Activated CD4-positive, CD25-positive, alpha-beta regulatory T cell treated with anti-CD3 and anti-CD28 coated beads, Interleukin-2, amount 50 U/mL, for 24 hours (primary cell): ENCODE measurements at places on chromosomes 3 and 15.

DNA sequence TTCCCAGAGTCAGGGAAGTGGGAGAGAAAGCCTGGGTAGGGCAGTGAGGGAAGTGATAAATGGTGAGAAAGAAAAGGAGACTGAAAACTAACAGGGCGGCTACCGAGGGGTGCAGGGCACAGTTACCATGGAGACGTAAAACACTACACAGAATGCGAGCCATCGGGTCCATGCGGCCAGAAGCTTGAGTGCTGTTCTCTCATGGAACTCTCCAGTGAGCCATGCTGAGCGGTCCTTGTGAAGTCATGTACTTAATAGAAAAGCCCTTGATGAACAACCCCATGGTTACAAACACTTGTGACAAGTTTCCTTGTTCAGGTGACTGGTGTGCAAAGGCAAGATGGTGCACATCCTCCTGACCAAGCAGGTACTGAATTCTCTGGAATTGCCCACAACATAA, 3.7 kb upstream of the PLA2G4F start:
- no peak for ATAC-seq

DNA sequence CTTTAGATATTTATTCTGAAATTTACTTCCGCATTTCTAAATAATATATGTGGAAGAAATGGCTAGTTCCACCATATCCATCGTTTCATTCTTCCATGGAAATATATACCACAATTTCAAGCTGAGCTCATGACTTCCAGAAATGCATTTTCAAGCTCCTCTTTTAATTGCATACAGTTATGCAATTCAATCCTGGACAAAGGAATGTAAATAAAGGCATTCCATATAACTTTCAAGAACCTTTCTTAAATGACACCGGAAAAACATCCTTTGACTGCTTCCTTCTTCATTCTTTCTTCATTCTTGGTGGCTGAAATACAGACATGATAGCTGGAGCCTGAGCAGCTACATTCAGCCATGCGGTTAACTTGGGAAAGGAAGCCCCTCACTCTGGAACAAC, 185.2 kb upstream of the GADL1 start:
- no peak for ATAC-seq

GRCh38 chr15:48330105-48330785, 984 bp upstream of the DUT start:
- no peak for ATAC-seq

- ATAC-seq = no peak
Observed at GRCh38 chr3:17182166-17182565, 297.4 kb downstream of the PLCL2 start.

DNA sequence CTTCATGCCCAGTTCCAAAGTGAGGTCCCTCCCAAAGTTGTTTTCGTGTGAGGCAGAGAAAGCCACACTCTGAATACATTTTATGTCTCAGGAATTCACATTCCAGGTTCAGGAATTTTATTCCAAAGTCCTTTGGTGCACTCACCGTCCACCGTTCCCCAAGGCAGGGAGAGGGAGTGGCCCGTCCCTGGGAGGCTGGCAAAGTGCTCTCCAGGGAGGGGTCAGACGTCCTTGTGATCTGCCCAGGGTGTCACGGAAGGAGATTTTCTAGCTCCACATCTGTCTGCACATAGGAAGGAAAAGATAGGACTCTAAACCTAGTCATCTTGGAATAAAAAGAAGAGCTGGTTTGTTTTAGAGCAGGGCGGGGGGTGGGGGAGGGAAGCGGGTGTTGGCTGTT, 47.9 kb downstream of the KLF13 start:
- no peak for ATAC-seq

DNA sequence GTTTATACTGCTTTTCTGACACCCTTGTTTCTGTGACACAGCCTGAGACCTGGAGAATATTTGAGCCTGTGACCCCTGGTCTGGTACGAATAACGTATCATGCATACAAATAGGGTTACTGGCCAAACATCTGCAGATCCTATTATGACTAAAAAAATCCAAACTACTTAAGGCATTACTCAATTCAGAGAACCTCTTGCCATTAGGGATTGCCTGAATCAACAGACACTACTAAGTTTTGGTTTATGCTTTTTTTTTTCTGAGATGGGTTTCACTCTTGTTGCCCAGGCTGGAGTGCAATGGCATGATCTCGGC, 35.4 kb downstream of the OSBPL10 start:
- ATAC-seq = no peak

DNA sequence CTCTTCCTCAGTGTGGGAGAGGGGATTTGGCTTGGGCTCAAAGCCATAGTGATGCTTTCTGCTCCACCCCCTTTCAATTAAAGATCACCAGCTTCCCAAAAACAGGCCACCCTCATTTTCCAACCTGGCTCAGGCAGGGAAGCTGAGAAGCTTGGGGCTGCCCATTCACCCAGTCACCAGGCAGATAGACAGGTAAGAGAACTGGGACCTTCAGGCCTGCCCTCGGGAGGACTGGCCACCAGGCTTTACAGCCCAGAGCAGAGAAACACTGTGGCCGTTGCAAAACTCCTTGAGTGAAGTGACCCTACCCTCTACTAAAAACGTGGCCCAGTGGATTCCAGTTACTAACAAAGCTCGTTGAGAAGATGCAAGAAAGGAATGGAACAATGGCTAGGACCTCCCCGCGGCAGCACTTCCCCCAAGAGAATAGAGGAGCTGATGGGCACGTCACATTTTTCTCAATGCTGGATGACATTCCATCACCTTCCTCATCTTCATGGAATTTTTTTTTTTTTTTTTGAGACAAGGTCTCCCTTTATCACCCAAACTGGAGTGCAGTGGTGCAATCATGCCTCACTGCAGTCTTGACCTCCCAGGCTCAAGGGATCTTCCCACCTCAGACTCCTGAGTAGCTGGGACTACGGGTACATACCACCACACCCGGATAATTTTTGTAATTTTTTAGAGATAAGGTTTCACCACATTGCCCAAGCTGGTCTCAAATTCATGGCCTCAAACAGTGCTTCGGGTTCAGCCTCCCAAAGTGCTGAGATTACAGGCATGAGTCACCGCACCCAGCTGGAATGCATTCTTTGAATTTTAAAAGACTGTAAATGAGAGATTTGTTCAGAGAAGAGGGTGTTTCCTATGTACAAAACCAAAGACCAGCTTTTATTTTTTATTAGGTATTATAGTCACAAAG, 37.9 kb downstream of the LIPC start:
- ATAC-seq = no peak

- no peak for ATAC-seq
Observed at GRCh38 chr3:102237838-102238237, 197.0 kb upstream of the ZPLD1 start.

- no peak for ATAC-seq
Observed at GRCh38 chr3:144692488-144692887, 720.9 kb downstream of the DIPK2A start.

DNA sequence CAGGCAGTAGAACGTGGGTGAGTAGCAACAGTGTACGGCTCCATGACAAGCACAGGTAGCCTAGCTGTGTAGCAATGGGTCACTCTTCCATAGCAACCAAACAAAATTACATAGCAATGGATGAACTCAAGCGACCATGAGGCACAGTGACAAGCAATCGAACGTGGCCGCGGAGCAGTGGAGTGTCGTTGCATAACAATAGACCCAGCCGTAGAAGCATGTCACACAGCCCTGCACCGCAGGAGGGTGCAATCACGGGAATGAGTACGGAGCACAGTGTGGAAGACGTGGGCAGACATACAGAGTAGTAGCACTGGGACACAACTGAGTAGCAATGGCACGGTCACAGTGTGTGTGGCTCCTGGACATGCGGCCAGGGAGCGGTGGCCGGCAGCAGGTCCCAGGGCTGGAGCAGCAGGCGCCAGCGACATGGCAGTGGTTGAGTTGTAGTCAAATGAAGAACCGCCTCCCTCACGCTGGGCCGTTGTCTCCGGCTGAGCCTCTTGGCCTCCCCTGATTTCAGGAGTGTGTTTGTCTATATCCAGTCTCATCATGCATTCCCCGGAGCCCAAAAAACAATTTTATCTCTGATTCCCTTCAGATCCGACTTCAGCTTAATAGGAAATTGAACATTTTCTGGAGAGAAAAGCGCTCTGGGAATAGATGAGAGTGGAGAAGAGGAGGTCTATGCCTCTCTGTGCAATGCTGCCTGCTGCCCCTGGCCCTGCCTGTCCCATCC, 64.1 kb downstream of the CCDC33 start:
- ATAC-seq = no peak

- no peak for ATAC-seq
Observed at GRCh38 chr3:40588406-40588805, 63.6 kb downstream of the ZNF621 start.

GRCh38 chr3:32202496-32202895, 36.0 kb upstream of the CMTM8 start:
- no peak for ATAC-seq

GRCh38 chr3:98557324-98558010, 25.7 kb downstream of the GPR15 start:
- ATAC-seq = peak; percentile 66

- peak; percentile 40 for ATAC-seq
Observed at GRCh38 chr15:31344823-31345605, 18.4 kb downstream of the KLF13 start.

DNA sequence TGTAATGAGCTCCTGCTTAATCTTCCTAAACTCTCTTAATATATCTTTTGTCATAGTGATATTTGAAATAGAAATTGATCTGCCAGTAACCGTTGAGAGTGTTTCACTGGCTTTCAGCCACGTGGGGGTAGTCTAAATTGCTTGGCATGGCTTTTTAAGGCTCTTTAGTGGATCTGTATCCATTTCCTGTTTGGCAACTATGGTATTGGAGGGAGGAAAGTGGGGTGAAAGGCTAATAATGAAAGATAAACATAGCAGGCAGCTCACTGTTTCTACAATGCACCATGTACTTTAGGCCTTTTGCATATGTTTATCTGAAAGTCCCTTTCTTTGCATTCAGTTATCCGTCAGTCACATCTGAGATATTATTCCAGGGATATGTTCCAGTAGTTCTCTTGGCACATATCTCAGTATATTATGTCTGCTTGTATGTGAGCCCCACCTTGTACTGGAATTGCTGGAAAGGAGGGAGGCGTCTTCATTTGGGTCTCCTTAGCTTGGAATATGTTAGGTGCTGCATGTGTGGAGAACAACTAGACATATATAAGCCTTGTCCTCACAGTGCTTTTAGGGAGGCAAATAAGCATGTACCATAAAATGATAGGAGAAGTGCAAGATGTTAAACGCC, 10.8 kb downstream of the TOPAZ1 start:
- no peak for ATAC-seq
